Activated T-cell treated with anti-CD3 and anti-CD28 coated beads, Interleukin-2, amount 50 U/mL, for 4 hours (primary cell): ENCODE measurements at places on chromosomes 11 and 22. TPM values are rescaled to one million over a fixed set of nuclear protein-coding genes. Genes with fewer than 3 reads are reported as not detected.

USP2 gene
- total RNA-seq: 0.37 TPM

GRCh38 chr11:19316434-19316833 is 75.7 kb upstream of the E2F8 start:
- DNase-seq: no peak

DNA sequence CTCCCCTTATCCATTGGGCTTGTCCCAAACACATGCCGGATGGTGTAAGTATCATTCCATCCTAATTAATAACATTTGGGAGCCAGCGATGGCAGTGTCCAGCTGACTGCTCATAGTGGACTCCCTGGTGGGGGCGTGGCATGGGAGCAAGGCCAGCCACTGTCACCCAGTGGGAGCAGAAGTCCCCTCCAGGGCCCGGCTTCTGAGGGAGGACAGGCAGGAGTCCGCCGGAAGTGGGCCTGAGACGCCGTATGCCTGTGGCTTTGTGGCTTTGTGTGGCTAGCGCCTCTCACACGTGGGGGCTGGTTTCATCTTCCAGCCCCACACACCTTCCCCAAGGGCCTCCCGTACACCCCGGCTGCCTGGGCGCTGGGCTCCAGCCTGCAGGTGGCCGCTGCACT is 124.5 kb downstream of the KCNQ1 start:
- no peak for DNase-seq

DNA sequence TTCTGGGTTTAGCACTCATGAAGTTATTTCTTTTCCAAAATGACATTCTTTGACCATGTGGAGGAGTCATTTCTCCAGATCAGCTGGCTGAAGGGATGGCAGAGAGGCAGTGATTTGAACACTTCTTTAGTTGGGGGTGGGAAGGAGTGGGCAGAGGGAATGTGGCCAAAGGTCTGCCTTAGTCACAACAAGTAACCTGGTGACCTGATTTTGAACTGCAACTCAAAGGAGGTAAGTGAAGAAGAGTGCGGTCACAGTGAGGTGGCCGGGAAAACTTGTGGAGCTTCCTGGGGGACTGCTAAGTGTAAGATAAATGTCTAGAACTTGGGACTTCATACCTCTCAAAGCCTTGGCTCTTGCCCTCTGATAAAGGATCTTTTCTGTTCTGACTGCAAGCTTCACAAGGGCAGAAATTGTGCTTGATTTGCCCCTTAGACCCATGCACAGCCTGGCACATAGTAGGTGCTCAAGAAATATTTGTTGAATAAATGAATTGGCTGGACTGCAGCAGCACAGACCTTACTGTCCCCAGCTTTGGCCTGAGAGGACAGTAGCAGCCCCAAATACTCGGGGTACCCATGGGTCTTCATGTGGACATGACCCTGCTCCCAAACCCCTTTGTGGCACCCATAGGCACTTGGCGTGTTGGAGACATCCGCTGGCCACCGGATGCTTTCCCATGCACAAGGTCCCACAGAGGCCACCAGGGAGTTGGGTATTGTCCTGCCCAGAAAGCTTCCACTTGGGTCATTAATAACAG is 99.0 kb upstream of the ALX4 start:
- no peak for DNase-seq

- no peak for DNase-seq
Observed at GRCh38 chr22:27638329-27639233, 163.0 kb downstream of the MN1 start.

DNA sequence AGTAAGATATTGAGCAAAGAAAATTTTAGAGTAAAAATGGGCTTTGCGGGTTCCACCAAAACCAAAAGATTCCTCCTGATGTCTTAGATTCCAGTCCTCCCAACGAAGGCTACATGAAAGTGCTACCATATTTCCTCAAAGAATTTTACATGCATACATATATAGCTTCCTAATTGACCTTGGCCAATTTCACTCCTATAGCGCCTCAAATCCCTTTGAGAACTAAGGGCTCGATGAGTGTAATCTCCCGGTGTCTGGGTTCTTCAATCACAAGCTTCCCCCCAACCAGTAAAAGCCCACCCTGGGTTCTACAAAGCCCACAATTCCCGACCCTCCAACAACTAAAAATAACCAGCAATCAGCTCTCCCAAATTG is 1.2 kb downstream of the SIK3 start:
- DNase-seq: no peak
